ENCODE measurements at places on chromosomes 1 and 21.

GRCh38 chr1:27366411-27367159, at the start of gene MAP3K6:
TSS of gene MAP3K6 (minus strand) at chr1:27366961. CDS start at chr1:27366597, 364 bp downstream.
- peak; percentile 83 for DNase-seq

- no peak for DNase-seq
Observed at GRCh38 chr1:41582004-41582325, 97.5 kb upstream of the EDN2 start.

GRCh38 chr1:56139836-56140235, 439.5 kb downstream of the PLPP3 start:
- no peak for DNase-seq

- DNase-seq: no peak
Observed at GRCh38 chr1:60388092-60388987, 314.8 kb upstream of the C1orf87 start.

- DNase-seq: no peak
Observed at GRCh38 chr1:27891196-27891889, 19.0 kb downstream of the THEMIS2 start.

GRCh38 chr21:14259747-14260146, 43.8 kb downstream of the RBM11 start:
- peak; percentile 83 for DNase-seq

DNA sequence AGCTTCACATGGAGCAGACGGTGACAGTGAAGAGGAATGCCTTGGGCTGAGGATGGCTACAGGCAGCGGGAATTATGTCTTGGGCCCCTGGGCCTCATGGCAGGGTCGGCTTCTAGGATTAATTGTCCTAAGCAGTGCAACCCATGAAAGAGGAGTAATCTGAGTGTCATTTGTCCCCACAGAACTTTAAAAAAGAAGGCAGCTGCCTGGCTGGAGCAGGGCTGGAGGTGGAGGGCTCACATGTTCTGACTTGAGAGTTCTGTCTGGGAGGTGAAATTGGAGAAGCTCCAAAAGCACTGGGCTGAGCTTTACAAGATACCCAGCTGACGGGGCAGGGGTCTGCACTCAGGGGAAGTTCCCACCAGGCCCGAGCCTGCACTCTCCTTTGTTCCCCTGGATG, 22.6 kb downstream of the CACNA1S start:
- DNase-seq: peak; percentile 41

- peak; percentile 72 for DNase-seq
Observed at GRCh38 chr1:40948741-40949443, 30.6 kb upstream of the CTPS1 start.

- DNase-seq: peak; percentile 68
Observed at GRCh38 chr1:219555806-219556205, 57.1 kb downstream of the ZC3H11B start.

DNA sequence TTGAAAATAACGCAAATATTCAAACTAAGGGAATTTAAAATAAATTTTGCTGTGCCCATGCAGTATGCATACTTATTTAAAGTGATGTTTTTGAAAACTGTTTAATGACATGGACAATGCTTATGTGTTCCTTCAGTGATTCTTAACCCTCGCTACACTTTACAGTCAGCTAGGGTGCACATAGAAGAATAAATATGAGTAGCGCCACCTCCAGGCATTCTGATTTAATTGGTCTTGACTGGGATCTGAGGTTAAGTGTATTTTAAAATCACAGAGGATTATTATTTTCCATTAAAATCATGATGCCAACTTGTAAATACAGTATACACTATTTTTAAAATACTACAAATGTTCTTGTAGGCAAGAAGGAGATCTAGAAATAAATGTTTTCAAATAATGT, 373.5 kb upstream of the ADGRL4 start:
- DNase-seq: no peak

GRCh38 chr1:101276818-101277217, 40.0 kb downstream of the S1PR1 start:
- no peak for DNase-seq

DNA sequence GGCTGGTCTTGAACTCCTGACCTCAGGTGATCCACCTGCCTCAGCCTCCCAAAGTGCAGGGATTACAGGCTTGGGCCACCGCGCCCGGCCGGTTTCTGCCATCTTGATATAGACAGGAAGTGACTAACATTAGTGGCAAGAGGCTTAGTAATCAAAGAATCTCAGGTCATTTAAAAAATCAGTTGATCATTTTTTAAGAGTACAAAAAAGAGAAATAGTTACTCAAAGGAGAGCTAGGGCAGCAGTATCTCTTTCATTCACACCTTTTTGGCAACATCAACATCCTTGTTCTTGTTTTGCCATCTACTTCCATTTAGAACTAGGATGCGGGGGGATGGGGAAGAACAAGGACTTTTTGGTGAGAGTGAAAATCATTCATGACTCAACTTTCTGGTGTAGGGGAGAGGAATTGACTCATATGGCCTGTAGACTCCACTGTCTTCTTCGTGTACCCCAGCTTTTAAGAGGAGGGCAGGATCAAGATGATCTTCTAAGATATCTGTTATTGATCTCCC, 8.8 kb downstream of the FCRLB start:
- DNase-seq: no peak

GRCh38 chr1:25695771-25696311, 79.2 kb downstream of the MAN1C1 start:
- no peak for DNase-seq
